ENCODE measurements at places on chromosomes 13 and 19.

DNA sequence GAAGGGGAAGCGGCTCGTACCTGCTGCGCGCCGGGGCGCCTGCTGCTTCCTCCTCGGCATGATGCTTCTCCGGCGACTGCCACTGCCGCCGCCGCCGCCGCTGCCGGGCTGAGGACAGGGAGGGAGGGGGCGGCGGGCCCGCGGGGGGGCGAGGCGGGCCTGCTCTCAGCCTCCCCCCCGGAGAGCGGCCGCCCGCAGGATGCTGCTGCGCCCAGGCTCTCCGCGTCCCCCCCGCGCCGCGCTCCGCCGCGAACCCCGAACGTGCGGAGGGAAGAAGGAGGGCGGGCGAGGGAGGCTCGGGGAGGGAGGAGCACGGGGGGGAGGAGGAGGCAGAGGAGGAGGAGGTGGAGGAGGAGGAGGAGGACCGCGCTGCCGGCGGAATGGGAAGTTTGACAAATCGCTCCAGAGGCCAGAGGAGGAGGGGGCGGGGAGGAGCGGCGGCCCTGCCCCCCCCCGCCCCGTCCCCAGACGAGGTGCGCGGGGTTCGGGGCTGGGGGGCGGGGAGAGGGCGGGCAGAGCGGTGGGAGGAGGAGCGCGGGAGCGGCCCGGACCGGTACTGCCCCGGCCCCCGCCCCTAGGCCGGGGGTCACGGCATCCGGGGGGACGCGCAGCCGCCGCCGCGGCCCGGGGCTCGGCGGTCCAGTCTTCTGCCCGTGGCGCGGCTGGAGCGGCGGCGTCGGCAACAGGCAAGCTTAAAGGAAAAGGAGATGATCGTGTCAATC is at the start of gene TSHZ3:
TSHZ3 (minus strand) TSS at position 277 of the 722 bp plus-strand sequence; CDS start at position 60, 217 bp downstream.
- peak; percentile 21 for DNase-seq

GRCh38 chr13:28268800-28269223 is 130.5 kb downstream of the PAN3 start:
- peak; percentile 34 for DNase-seq

- no peak for DNase-seq
Measured at GRCh38 chr19:50647879-50648615, 1.2 kb upstream of the C19orf81 start.

DNA sequence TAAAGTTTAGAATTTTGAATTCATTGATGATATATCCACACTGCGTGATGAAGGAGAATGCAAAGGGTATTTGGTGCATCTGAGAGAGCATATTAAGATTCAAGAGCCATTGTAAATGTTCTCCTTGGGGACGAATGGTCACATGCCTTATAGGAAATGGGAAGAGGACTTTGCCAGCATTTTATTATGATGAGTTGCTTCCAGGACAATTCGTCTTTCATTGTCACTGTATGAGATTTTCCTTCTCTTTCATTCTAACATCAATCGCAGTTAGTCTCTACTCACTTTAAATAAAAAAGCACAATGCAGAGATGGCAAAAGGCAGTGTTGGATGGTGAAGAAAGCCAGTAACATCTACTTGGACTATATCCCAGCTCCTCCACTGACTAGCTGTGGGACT is 21.4 kb downstream of the WDFY2 start:
- DNase-seq = no peak

DNA sequence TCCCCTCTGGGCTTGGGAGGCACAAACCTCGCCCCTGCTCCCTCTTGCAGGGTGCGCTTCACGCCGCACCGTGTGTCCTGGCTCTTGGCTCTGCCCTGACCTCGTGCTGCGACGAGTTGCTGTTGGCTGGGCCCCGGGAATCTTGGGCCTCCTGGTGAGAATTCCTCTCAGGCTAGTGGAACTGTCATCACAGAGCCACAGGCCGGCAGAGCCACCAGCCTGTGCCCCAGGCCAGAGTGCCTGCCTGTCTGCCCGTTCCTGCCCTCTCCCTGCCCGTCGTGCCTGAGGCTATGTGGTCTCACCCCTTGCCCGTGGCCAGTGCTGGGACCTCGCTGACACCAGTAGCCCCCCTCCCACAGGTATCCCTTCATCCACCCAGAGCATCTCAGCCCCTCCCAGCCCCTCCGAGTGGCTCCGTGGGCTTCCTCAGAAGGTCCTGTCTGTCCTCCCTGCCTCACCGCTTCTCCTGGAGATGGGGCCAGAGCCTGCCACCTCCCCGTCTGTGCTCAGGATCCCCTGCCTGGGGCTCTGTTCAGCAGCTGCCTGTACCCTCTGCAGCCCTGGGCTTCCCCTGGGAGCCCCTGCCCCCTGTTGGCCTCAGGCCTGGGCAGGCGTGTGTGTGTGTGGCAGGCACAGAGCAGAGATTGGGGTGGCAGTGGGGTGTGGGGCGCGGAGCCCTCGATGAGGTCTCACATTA is 13.3 kb downstream of the NDUFB7 start:
- DNase-seq = no peak

- no peak for DNase-seq
Measured at GRCh38 chr19:14632286-14632685, 42.4 kb downstream of the ADGRE3 start.

DNA sequence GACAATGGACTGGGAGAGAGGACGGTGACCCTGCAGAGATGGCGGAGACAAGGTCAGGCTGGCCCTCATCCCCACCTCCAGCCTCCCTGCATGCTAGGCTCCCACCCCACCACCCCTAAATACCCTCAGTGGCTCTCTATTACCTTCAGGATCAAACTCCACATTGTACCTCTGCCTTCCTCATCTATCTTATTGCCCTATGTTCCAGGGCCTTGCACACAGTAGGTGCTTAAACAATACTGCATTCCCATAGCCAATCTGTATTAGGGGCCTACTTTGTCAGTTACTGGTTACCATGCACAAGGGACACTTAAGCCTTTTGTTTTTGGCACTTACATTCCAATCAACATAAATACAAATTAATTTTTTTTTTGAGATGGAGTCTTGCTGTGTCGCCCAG is 6.5 kb downstream of the PALM3 start:
- DNase-seq = no peak

GRCh38 chr13:78993792-78994191 is 334.8 kb upstream of the OBI1 start:
- DNase-seq = no peak

DNA sequence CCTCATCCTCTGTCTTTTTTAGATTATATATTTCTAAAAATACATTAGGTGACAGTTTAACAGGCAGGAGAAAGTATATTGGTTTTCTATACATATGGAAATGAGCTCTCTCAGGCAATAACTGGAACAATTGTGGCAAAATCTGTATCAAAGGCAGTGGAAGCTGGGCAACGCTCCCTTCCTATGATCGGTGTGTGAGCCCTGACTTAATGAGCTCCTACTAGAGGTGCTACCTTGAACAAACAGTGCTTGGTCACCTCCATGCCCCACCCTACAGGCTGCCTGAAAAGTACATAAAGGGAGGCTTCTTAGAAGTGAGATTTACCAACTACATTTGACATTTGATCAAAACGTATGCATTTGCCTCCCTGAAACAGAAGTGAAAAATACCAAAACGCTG is 185.3 kb downstream of the EFNB2 start:
- no peak for DNase-seq

GRCh38 chr19:33323093-33323820 is 20.9 kb upstream of the CEBPA start:
- no peak for DNase-seq

DNA sequence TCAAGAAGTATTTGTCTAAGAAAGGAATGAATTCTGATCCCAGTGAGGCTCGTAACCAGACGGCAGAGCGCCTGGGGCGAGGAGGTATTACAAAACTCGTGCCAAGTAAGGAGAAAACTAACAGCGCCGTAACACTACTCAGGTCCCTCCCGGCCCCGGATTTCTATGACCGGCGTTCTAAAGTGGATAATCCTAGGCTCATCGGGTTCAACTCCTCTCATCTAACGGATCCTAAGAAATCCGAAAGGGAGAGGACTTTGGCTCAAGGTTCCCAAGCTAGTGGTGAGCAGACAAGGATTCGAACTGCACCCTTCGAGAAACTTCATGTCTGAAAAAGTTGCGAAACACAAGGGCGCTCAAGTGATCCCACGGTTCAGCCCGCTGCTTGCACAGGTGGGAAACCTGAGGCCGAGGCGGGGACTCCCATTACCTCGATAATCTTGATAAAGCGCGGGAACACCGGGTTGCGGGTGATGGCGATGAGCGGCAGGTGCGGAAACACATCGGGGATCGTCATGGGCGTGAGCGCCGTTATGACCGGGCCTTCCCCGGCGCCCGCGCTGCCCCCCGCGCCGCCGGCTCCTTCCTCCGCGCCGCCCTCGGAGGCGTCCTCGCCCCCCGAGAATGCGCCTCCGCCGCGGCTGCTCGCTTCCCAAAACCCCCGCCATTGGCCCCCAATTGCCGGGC is 529 bp downstream of the LONP1 start:
- DNase-seq = peak; percentile 33

- DNase-seq = no peak
Measured at GRCh38 chr13:44464471-44464870, 90.8 kb downstream of the SERP2 start.

GRCh38 chr13:74110053-74110452 is 24.2 kb downstream of the KLF12 start:
- DNase-seq = no peak
